ENCODE measurements at places on chromosomes 6 and 20.

DNA sequence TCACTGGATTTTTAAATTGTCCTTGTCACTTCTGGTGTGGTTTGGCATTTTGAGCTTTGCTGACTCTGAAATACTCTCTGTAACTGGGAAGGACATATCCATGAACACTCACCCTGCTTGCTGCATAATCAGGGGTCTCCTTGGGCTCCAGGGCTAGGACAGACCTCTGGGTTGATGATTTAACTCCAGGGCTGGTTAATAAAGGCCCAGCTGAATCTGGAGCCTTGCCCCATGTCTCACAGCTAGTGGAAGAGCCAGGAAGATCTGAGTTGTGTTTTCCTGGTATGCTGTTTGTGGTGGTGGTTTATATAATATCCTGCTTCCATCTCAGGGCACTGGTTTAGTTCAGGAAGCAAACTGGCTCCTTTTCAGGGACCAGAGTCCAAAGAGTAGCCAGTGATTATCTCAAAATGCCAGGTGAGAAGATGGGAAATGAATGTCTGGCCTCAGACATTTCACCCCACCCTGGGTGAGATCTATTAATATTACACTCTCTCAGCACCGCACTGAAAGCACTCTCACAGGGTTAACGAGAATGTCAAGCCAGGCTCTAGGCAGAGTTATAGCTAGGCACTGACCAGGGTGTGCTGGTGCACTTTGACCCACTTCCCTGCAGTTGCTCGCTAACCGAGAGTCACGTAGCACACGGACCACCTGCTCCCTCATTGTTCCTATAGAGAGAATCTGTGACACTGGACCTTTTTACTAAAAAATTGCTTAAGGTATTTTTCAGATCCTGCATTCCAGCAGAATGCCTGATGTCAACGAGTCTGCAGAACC, 90.1 kb upstream of the SLC22A16 start:
- no peak for DNase-seq

DNA sequence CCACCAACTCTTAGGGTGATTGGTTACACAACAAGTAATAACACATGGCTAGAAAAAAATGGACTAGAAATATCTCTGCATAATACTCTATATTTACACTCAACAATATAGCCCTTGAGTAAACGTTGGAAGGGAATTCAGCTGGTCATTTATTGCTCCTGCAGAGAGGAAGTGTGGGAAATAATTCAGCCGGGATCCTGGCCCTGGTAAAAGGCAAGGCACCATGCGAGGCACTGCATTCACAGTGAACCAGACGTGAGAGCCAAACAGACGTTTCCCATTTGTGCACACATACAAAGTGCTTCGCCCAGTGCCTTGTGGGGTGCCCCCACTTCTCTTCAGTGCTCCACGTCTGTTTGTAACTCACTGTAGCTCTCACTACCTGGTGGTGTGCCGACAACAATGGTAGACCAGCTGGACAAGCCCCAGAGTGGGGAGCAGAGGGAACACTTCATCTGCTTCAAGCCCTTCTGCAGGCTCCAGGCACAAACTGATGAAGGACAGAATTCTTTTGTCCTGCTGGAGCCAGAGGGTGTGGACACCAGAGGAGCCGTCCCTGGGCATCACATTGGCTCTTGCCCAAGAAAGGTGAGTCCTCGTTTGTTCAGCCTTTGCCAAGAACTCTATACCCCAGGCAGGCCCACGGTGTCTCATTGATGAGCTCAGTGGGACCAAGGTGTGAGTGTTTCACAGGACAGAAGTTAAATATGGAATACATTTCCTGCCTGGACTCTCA, 18.8 kb downstream of the SYNDIG1 start:
- DNase-seq: no peak

DNA sequence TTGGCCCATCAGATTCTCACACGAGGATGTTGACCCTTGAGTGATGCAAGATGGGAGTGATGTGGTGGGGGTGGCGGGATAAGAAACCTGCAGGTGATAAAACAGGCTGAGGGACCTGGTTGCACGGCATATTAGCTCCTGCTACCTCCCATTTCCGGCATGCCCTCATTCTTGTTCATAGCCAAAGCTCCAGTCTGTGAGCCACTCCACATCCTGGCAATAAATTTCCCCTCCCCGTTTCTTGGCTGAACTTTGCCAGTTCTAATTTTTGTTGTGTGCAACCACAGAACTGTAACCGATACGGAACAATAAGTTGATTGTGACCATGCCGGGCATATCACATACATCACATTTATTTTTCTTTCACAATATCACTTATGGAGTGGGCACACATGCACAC, 41.6 kb upstream of the NFATC2 start:
- no peak for DNase-seq

GRCh38 chr6:19472850-19473249, 364.3 kb upstream of the ID4 start:
- no peak for DNase-seq

Data from thoracic aorta (tissue), 2 donors.